ENCODE measurements at places on chromosomes 12 and 14.
A peak's percentile ranks its signal among the peaks of the same experiment; 100 is the strongest.

DNA sequence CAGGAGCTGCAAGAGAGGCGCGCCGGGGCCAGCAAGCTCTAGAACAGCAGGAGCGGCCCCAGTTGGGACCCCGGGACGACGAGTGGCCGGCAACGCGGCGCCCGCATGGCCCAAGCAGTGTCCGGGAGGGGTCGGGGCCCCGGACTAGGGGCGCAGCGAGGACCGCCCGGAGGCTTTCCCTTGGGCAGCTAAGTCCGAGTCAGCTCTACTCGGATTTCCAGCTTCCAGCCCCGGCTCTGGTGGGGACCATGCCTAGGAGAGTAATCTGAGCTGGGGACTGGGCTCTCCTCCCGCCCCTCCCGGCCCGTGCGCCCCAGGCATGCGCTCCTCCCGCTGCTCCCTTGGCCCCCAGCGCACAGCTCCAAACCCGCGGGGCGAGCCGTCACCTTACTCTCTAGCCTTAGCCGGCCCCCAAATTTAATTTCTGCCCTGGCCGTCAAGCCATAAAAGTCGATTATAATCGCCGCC, 41.6 kb upstream of the CAPRIN2 start:
- DNase-seq, result no peak

DNA sequence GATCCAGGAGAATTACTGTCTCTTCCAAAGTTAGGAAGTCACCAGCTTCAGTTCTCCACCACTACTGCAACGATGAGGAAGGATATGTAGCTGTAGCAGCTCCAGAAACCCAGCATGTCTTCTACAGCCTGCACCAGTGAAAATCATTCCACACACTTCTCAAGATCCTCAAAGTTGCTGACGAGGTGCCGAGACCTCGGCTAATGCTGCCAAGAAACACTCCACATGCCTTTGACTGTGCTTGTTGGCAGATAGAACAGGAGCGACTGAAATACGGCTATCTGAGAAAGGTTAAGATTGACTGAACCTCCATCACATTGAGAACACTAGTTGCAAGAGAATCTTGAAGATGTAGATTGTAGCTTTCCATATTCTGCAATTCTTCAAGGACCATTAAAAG, 241.9 kb downstream of the PPFIA2 start:
- DNase-seq, result peak; percentile 1

GRCh38 chr12:117854339-117855012, 114.3 kb downstream of the KSR2 start:
- DNase-seq, result no peak

DNA sequence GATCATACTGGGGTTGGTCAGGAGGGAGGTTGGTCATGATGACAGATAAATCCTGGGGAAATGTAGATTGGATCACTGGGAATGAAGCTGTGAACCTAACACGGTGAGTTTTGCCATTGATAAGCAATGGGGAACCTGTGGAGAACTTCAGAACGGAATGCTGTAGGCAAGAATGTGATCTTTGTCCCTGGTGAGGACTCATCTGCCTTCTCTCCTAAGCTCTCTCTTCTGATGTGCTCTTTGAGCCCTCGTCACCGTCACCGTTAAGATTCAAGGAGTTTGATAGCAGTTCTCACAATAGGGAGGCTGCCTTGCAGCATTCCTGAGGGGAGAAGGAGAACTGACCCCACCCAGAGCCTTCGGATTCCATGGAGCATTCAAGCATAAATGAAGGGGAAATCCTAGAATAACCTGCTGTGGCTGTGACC, 217.6 kb downstream of the ANO6 start:
- DNase-seq, result no peak

DNA sequence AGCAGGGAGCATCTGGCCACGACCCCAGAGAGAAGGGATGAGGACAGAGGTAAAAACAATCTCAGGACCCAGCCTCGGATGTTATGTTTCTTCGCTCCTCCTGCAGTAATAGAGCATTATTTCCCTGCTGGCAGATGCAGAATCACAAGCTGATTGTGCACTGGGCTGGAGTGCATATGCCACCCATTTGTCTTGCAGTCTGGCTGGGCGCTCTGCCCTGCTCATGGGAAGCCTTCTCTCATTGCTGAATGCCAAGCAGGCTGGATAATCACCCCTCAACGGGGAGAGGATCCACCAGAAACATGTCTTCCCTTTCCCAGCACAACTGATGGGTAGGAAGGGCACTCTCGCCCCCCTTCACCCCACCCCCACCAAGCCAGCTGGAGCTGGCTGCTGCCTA, 8.5 kb upstream of the VASH1 start:
- peak; percentile 43 for DNase-seq

- no peak for DNase-seq
These were observed 29.3 kb upstream of the NUDT14 start for GRCh38 chr14:105210266-105211025.

DNA sequence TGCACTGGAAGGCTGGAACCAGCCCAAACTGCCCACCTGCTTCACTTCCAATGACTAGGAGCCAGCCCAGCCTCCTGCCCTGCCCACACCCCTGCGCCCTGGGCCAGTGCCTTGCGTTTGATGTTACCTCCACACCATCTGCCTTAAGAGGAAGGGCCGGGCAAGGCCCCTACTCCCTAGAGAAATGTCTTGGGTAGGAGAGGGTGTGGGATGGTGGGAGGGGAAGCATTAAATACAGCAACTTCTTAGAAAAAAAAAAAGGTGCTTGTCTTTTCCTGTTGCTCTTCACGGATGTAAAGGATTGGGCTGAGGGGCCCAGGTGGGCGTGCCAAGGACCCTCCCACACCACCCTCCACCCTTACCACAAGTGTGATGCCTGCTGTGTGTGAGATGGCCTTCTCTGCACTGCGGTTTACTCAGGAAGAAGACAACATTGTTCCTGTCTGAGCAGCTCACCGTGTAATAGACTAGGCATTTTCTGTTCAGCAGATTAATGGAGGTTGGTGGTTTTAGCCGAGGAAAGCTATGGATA, 99.9 kb downstream of the NINJ2 start:
- DNase-seq, result no peak

DNA sequence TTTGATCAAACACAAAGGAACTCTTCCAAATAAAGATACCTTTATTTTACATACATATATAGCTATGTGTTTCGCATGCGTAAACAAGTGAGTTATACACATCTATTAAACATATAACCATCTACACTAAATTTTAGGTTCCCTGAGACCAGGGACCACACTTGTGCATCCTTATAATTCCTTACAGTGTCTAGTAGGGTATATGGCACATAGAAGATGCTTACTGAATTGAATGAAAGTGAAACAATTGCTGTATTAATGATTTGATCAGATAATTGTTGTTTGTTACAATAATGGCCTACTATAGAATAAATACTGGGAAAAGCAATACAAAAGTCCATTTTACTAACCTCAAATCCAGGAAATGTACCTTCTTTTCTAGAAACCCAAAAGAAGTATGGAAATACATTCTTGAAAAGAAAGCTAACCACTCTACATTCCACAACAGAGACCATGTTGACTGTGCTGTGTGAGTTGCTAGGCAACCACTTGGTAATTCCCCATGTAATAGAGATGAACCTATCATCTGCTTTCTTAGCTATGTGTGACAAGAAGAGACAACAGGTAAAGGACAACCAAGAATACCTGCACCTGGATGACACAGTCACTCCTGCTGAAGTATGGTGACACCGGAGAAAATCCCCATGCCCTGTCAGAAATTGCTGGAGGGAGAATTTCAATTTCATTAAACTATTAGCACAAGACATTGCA, 11.9 kb upstream of the CIPC start:
- no peak for DNase-seq

GRCh38 chr14:71722885-71723284, 209.3 kb upstream of the RGS6 start:
- DNase-seq, result no peak

GRCh38 chr14:82911930-82912329, 1378.3 kb upstream of the SEL1L start:
- DNase-seq, result no peak

DNA sequence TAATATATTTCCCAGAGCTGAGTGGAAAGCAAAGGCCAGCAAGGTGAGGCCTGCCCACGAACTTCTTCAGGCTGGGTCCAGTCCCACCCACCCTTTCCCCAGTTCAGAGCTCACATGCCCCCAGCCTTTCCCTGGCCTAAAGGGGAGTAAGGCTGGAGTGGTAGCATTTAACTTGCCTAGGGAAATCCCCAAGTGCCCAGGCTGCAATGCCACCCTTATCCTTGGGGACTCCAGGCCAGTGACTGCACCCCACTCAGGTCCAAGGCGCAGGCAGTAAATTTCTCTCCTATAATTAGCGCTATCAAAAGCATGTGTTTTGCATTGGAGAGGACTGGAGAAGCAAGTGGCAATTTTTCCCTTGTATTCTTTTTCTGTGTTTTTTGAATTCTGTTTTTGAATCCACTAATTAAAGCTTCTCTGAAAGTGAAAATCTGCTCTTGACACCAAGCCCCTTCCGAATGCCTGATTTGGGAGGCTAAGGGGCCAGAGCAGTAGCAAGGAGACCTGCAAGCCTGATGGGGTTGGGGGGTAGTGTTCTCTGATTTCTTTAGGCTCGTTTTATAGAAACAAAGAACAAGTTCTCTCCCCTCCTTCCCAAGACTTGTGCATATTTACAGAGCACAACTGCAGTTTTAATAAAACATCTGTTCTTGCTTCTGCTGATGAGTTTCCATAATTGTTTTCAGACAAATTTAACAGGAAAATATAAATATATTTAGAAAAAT, 3.5 kb upstream of the HOXC6 start:
- DNase-seq, result no peak

DNA sequence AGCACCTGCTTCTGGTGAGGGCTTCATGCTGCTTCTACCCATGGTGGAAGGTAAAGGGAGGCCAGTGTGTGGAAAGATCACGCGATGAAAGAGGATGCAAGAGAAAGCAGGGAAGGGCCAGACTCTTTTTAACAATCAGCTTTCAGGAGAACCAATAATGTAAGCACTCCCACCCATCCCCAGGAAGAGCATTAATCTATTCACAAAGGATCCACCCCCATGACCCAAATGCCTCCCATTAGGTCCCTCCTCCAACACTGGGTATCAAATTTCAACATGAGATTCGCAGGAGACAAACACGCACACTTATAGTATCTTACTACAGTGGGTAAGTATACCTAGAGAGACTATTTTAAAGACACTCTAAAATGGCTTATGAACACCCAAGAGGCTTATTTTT, 80.5 kb upstream of the TMCC3 start:
- no peak for DNase-seq

DNA sequence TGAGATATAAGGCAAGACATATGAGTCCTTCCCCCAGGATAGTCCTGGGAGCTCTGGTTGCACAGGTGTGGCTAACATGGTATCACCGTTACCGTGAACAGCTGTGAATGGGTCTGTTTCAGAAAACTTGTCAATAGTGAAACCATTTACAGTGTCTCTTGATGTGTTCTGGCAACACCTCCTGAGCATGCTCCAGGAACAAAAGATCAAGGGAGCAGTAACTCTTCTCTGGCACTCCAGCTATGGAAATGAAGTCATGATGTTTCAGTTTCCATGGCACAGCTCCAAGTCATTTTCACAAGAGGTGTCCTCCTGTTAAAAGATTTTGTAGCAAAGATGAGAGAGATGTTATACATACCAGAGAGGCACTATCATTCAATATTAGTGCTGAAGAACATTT, 253.7 kb downstream of the SNAPC1 start:
- DNase-seq, result no peak

- DNase-seq, result no peak
These were observed 286.6 kb downstream of the C12orf75 start for GRCh38 chr12:105616971-105617540.
